ENCODE measurements at places on chromosomes 16 and 17.

DNA sequence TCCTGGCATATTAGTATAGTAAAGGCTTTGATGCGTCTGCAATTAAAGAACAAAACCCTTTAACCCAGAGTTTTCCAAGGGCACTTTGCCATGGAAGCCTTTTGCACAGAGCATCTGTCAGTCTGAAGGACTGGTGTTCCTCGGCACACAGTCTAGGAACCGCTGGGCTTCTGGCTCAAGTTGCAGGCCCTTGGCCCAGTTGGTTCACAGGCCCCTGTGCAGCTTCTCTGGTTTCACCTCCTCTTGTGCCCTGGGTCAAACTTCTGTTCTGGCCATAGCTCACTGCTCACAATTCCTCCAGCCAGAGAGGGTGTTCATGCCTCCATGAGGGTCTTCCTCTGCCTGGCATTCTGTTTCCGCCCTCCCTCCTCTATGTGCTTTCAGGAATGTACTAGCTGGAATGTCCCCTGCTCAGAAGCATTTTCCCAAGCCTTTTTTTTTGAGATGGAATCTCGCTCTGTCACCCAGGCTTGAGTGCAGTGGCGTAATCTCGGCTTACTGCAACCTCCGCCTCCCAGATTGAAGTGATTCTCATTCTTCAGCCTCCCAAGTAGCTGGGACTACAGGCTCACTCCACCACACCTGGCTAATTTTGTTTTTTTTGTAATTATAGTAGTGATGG, 34.5 kb upstream of the TEX2 start:
- DNase-seq = no peak

- no peak for DNase-seq
Measured at GRCh38 chr17:43552229-43552837, 6.2 kb upstream of the ETV4 start.

DNA sequence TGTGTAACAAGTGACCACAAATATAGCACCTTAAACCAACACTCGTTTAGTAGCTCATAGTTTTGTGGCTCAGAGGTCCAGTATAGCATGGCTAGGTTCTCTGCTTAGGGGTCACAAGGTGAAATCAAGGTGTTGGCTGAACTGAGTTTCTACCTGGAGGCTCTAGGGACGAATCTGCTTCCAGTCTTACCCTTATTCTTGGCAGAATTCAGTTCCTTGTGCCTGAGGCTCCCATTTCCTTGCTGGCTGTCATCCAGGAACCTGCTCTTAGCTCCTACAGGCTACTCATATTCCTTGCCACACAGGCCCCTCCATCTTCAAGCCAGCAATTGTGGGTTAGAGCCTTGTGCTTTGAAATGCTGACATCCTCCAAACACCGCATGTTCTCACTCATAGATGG, 212.3 kb upstream of the CDH13 start:
- DNase-seq = no peak

DNA sequence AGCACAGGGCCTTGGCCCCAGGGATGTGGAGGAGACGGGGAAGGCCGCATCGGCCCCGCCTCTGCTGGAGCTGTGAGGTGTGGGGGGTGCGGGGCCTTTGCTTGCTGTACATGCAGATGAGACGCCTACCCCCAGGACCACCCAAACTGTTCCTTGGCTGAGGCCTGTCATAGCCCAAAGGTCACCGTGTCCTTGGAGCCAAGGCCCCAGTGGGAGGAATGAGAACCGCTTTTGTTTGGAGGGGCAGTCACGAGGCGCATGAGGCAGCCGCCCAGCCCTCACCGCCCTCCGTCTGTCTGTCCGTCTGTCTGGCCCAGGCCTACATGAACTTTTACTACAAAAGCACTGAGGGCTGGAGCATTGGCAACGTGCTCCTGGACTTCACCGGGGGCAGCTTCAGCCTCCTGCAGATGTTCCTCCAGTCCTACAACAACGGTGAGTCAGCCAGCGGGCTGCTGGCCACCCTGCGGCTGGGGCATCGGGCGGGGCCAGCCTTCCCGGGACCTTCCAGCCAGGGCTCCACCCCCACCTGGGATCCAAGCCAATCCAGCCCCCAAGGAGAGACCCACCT, 8.8 kb downstream of the TAX1BP3 start:
- no peak for DNase-seq

- peak; percentile 40 for DNase-seq
Measured at GRCh38 chr17:50169121-50169764, 3.4 kb downstream of the SGCA start.

DNA sequence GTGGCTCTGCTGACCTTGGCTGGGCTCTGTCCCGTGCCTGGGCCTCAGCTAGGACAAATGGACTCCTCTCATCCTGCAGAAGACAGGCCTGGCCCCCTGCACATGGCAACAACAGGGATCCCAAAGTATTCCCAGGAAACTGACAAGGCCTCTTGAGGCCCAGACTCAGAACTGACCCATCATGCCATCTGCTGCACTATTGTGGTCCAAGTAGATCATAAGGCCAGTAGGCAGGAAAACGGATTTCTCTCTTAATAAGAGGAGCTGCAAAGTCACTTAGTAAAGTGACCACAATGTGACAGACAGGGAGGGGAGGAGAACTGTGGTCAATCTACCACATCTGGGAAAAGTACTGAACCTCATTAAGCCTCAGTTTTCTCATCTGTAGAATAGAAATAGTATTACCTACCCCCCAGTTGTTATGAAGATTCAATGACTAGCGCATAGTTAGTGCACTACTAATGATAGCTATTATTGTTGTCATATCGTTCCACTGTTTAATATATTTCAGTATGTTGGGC, 62.1 kb upstream of the TNRC6A start:
- DNase-seq = no peak

DNA sequence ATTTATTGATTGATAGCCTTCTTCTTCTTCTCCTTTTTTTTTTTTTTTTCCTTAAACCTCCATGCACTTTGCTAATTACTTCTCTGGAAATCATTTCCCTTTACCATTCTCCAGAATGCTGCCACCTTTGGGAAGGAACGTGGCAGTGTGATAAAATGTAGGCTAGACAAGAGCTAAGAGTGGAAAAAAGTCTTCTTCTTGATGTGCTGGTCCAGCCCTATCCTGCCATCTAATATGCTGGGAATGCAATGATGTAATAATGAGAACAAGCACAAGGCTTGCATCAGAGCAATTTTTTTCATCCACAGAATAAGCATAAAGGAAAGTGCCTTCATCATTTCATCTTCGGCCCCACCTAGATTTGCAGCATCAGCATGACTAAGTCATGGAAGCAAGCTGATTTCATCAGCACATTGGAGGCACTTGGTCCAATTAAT, 128.7 kb upstream of the ZFHX3 start:
- no peak for DNase-seq
